Activated T-helper 1 cell treated with anti-CD3 and anti-CD28 coated beads, Interleukin-2, amount 50 U/mL, for 16 hours (primary cell): ENCODE measurements at places on chromosomes 11 and 22.

DNA sequence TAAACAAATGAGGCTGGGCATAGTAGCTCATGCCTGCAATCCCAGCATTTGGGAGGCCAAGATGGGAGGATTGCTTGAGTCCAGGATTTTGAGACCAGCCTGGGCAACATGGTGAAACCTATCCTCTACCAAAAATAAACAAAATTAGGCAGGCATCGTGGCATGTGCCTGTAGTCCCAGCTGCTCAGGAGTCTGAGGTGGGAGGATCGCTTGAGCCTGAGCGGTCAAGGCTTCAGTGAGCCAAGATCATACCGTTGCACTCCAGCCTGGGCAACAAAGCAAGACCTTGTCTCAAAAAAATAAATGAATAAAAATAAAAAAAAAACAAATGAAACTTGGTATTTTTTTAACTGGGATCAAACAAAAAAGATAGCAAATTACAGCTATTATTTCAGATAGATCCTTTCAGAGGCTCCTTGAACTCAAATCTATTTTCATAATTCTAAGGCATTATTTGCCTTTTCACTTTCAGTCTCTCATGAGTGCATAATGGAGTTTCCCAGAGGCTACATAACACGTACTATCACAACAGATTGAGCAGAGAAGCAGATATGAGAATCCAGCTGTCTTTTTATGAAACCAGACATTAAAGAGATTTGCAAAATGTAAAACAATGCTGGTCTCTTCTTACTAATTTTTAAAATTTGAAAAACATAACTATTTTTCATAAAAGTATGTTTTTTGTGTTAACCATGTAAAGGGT lies 23.1 kb downstream of the DDIAS start:
- DNase-seq: no peak

GRCh38 chr11:68375337-68375736 lies 62.9 kb downstream of the LRP5 start:
- DNase-seq: no peak

- no peak for DNase-seq
Measured at GRCh38 chr11:78189174-78189724, 530 bp downstream of the USP35 start.

- no peak for DNase-seq
Measured at GRCh38 chr11:100932474-100933100, 197.0 kb downstream of the PGR start.

DNA sequence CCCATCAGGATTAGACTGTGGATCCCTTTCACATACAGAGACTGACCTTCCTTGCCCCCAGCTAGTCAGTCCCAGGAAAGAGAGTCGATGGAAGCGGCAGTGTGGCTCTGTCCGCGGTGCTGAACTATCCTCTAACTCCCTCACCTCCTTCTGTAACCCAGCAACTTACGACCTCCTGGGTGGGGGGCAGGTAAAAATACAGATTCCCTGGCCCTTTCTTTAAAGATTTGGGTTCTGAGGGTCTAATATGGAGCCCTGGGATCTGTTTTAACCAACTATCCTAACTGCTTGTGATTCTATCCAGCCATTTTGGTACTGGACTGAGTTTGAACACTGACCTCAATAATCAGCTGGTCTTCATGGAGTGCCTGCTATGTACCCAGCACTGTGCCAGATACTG lies 23.2 kb downstream of the MFNG start:
- DNase-seq: no peak

- DNase-seq: no peak
Measured at GRCh38 chr11:17602105-17603001, 55.3 kb downstream of the OTOG start.

DNA sequence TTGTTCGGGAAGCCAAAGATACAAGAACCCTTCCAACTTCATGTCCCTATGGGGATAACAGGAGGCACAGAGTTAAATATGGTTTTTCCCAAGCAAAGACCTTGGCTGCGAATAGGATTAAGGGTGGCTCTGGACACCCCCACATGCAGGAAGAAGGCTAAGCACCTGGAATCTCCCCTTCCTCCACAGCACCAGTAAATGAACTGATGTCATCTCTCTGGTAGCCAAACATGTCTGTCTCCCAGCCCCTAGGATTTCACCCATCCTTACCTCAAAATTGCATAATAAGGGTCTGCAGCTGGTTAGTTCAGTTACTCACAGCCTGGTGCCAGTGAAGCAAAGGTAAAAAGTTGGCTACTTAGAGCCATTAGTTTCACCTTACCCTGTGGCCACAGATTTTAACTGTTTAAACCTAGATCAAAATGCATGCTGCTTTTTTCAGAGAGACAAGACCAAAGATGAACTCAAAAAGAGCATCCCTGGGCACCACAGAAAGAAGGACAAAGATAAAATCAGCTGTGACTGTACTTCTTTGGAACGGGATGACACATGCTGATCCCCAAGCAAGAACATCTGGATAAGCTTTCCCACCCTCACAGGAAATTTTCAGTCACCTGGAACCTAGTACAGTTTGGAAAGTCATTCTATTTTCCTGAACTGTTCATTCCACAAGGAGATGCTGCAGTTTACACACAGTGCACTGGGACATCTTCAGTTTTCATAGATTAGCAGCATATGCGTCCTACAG lies 77.2 kb upstream of the AKIP1 start:
- no peak for DNase-seq

GRCh38 chr11:98732947-98733346 lies 287.8 kb upstream of the CNTN5 start:
- no peak for DNase-seq

GRCh38 chr11:33320016-33320813 lies 63.0 kb downstream of the HIPK3 start:
- DNase-seq: no peak

DNA sequence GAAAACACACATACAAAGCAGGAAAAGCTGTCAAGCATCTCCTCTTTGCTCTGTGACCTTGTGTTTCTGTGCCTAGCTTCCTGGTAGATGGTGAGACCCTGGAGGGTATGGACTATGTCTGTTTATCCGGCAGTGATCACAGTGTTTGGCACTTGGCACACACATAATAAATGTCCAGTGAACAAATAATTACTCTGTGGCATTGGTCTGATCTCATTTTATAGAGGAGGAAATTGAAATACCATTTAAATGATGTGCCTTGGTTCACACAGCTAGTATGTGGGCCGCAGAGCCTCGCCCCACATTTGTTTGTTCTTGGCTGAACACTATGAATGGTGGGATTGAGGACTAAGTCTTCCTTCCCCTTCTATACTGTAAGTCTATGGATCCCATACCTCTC lies 104.7 kb upstream of the SPON1 start:
- DNase-seq: no peak

- DNase-seq: no peak
Measured at GRCh38 chr11:118046964-118047700, 29.7 kb upstream of the TMPRSS4 start.

- no peak for DNase-seq
Measured at GRCh38 chr11:19646921-19647320, 65.7 kb upstream of the NAV2 start.

GRCh38 chr11:2432171-2432621 lies 12.1 kb downstream of the TRPM5 start:
- DNase-seq: no peak

DNA sequence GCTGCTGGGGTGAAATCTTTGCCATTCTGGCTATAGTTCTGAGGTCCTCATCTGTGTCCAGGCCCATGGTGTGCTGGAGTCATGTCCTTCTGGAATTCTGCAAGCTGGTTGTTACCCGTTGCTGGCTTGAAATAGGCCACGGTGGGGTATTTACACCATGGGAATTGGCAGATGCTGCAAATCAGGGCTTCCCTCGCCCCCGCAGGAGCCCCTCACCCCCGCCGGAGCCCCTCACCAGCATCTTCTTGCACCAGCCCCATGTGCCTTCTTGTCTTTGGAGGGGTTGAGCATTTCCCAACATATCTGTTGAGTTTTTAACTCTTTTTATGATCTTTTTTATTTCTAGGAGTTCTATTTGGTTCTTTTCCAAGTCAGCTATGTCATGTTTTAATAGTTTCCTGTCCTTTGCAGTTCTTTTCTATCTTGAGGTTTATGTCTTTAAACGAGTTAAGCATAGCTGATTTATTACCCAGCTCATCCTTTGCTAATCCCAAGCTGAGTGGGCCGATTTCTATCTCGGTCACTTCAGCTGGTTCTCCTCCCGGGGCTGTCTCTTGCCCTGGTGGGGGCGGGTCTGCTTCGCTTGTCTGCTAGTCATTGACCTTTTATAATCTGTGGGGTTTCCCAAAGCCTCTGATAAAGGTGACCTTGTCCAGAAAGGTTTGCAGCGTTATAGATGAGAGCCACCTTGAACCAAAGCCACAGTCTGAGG lies 17.6 kb downstream of the ANO1 start:
- no peak for DNase-seq

- DNase-seq: no peak
Measured at GRCh38 chr11:94515398-94515797, 3.1 kb downstream of the C11orf97 start.

GRCh38 chr11:95239871-95240649 lies 9.1 kb upstream of the SESN3 start:
- DNase-seq: no peak

DNA sequence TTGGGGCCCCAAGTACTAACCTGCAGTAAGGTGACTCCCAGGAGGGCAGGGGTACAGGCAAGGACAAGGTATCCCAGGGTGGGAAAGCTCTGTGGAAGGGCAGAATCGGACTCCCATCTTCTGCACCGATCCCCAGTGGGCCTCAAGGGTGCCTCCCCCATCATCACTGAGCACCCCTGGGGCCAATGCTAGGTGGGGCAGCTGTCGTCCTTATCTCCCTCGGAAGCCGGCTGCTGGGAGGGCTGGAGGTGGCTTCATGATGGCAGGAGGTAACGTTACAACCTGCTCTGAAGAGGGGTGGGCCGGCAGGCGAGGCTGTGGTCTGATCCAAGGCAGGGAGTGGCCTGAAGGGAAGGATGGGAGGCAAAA lies 87.6 kb upstream of the LINC01488 start:
- DNase-seq: no peak

- no peak for DNase-seq
Measured at GRCh38 chr11:93573184-93573583, 30.0 kb upstream of the SMCO4 start.

DNA sequence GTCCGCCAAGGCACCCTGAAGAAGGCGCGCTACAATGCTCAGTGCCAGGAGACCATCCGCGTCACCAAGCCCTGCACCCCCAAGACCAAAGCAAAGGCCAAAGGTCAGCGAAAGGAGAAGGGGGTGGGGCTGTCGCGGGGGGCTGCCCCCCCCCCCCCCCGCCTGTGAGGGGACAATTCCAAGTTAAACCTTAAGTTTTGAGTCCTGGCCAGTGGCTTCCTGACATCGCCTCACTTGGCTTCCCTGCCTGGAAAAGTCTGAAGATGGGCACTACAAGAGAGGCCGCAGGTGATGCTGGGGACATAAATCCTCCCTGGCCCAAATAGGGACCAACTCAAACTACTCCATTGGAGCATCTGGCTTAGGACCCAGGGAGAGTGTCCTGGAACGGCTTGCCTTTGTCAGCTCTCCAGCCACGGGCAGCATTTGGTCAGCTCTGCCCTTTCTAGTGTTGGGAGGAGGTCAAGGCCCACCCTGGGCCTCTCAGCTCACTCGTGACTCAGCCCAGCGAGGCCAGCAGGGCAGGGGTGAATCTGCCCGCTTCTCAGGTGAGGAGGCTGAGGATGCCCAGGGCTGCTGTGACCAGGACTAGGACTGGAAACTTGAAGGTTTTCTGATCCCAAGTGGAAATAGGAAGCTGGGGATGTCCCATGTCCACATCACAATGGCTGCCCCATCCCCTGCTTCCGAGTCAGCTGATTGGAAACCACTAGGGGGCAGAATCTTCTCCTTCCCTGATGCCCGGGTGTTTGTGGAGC lies 1.4 kb downstream of the MDK start:
- DNase-seq: no peak

DNA sequence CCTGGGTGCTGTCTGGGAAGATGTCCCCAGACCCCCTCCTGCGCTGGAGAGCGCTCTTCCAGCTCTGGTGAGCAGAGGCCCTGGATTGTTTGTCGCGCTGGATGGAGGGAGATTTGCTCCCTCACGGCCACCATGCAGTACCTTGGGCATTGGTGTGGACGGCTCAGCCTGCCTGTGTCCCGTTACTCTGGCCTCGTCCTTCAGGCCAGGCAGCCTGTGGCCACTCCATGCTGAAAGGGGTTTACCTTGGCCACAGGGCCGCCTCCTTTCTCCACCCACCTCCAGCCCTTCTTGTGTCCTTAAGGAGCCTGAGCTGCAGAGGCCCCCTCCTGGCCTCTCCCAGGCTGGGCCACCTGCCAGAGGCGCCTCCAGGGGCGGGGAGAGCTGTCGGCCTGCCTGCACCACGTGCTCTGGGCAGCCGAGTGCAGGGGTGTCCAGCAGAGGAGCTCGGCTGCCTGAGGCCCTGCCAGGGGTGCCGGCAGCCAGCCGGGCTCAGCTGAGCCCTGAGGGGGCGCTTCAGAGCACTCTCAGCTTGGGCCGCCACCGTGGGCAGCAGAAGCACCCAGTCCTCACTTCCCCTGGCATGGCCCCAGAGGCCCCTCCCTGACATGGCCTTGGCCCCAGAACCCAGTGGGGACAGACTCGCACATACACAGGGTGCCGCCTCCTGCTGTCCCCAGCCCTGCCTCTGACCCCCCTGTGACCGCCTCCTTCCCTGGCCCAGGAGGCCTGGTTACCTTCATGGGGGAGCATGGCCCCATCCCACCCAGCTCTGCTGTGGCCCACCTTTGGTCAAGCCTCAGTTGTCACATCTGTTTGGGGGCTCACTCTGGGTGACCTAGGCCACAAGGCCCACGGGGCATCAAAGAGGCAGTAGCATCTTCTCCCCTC lies 3.4 kb downstream of the CCND1 start:
- DNase-seq: no peak

DNA sequence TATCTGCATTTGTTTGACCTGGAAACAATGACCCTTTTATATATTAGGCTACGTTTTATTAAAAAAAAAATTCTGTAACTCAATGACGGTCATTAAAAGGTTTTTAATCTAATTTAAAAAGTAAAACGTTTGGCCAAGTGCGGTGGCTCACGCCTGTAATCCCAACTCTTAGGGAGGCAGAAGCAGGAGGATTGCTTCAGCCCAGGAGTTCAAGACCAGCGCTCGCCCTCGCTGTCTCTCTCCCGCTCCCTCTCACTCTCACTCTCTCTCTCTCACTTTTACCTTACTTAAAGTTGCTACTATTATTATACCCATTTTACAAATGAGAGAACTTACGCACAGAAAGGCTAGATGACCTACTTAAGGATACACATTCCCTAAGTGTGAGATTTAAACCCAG lies 814 bp upstream of the NARS2 start:
- no peak for DNase-seq

DNA sequence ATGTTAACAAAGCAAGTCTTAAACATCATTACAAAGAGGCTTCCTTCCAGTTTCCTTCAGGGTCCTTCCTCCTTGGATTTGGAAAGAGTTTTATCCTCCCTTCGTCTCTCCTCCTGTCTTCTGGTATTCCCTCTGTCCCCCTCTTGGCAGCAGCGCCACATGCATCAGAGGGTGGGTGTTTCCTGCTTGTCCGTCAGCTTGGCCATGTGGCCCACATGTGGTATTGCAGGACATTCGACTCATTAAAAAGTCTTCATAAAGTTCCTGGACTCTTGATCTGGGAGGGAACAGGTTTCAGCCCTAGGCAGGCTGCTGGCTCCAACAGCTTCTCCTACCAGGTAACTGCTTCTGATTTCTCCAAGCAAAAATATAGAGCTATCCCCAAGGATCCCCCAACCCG lies 189.8 kb downstream of the CSNK2A3 start:
- no peak for DNase-seq
